ENCODE measurements at places on chromosomes 7 and 10. TPM values are rescaled to one million over a fixed set of nuclear protein-coding genes. Genes with fewer than 3 reads are reported as not detected.

IFIT3 gene
- 9.4 TPM for total RNA-seq

CFAP46 gene
- total RNA-seq: 0.36 TPM

PHKG1 gene
- total RNA-seq: 18.7 TPM

CHCHD2 gene
- total RNA-seq: 508 TPM

ZPBP gene
- not detected for total RNA-seq

CRTAC1 gene
- 3.8 TPM for total RNA-seq

VIPR2 gene
- total RNA-seq: 11.7 TPM

RNF133 gene
- not detected for total RNA-seq

FGFR2 gene
- 110 TPM for total RNA-seq

EVX1 gene
- not detected for total RNA-seq

NRCAM gene
- total RNA-seq: 1.8 TPM

ATOH7 gene
- not detected for total RNA-seq

BMPER gene
- total RNA-seq: 3.1 TPM

CSTF2T gene
- 19.3 TPM for total RNA-seq

ZNF33B gene
- total RNA-seq: 16.0 TPM
